Right lung (tissue), 10 donors: ENCODE measurements at places on chromosomes 6 and 20.

GRCh38 chr6:2226775-2227174, 18.6 kb downstream of the GMDS start:
- DNase-seq, result no peak

GRCh38 chr6:7042654-7043545, 64.9 kb upstream of the RREB1 start:
- no peak for DNase-seq

DNA sequence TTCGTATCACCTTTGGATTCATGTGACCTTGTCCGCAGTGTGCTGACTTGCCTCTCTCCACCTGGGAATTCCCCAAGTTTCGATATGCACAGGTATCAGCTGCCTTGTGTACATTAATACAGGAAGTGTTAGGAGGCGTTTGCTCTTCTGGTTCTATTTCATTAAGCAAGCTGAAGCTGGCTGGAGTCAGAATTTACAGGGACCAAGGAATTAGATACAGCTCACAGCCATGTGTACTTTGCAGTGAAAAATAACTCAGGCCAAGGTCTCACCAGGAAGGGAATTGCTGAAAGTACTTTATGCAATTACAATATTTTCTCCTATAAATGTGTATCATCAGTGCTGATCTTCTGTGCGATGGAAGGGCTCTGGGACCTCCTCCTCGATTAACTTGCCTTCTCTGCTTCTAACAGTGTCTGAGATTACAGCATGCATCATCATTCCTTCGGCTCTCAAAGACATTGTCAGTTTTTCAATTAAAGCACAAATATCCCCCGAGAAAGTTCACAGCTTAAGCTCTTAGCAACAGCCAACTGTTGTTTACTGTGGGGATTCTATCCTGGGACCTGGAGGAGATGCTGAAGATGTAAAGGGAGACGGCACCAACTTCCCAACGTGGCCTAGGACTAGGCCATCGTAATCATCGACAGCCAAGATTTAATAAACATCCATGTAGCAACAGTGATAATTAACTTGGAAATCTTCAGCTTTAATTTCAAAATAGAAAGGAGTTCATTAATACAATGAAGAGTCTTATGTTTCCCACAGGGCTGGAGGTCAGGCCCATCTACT, 13.8 kb upstream of the TIAM2 start:
- no peak for DNase-seq

DNA sequence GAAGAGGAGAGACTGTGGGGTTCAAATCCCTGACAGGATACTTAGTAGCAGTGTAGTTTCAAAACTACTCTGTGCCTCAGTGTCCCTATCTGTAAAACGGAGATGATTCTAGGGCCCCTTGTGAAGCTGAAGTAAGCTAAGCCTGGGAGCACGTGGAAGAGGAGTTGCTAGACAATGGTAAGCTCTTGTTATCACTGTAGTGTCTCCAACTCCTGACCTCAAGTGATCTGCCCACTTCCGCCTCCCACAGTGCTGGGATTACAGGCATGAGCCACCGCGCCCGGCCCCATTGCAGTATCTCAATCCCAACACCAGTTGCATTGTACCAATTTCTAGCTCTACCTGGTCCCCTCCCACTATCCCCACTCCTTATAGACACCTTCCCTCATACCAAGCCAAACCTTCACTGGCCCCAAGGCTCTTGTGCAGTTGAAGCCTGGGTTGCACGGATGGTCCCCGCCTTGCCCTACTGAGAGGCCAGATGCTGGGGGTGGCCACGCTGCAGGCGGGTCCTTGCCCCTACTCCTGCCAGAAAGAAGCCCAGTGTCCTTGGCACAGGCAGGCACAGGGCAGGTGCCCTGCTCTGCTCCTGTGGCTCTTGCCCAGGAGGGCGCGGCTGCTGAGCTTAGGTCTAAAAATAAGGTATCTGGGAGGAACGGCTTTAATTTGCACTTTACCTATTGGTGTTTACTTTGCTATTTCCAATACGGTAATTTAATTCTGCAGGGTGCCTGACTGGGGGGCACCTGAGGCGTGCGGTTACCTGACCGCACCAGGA, 118.1 kb downstream of the VEGFA start:
- no peak for DNase-seq

GRCh38 chr6:161809971-161810370, 536.1 kb upstream of the AGPAT4 start:
- no peak for DNase-seq

DNA sequence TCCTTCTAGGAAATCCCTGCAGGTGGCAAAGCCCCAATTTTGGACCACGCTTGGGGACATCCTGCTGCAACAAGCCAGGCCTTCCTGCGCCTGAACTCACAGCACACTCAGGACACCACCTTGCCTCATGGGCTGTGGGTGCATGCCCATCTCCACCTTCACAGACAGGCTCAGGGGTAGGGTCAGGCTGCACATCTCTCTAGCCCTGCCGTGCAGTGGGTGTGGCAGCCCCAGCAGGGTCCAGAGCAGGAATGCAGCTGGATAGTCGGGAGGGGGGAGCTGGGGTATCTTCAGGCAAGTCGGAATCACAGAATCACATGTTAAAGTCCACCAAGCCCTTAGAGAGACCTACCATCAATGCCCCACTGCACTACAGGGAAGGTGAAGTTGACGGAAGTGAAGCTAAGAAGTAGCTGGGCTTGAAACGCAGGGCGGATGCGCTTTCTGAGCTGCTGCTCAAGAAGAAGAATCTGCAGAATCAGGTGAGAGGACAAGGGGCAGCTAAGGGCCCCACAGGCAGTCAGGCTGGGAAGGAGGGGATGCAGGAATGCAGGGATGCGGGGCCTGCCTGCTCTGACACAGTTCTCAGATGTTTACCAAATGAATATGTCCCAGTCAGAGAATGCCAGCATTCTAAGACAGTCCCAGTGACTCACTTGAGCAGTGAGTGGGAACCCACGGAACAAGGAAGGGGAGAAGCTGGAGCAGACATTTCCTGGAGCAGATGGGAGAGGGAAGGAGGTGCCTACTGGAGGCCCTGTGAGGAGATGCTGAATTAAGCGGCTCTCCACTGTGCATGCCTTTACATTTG, 11.3 kb downstream of the SERPINB6 start:
- DNase-seq, result no peak

DNA sequence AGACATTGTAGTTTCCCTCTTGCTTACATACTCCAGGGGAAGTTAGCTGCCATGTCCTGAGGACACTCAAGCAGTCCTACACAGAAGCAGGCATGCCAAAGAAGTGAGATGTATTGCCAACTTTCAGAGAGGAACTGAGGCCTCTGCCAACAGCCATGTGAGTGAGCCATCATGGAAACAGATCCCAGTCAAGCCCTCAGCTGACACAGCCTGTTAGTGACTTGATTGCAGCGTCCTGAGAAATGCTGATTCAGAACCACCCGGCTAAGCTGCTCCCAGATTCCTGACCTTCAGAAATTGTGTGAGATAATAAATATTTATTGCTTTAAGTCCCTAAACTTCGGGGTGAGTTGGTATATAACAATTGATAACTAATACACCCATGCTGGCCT, 38.1 kb downstream of the GSTA2 start:
- DNase-seq, result no peak

GRCh38 chr20:53706466-53707370, 113.1 kb upstream of the ZNF217 start:
- no peak for DNase-seq

DNA sequence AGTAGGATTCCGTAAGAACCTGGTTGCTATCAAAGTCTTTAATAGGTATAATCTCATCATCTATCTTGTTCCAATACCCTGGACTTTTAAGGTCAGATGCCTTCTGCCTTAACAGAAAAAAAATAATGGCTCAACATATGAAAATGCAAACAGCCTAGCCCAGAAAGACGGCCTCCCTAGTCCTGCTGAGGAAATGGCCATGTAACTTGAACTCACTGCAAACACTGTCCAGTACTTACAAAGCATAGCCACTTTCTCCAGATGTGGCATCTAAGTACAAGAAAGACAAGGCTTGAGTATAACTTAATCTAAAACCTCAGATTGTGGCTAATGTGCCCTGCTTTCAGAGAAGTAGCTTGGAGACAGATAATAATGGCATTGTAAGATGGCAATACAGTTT, 26.5 kb downstream of the FASTKD5 start:
- no peak for DNase-seq

DNA sequence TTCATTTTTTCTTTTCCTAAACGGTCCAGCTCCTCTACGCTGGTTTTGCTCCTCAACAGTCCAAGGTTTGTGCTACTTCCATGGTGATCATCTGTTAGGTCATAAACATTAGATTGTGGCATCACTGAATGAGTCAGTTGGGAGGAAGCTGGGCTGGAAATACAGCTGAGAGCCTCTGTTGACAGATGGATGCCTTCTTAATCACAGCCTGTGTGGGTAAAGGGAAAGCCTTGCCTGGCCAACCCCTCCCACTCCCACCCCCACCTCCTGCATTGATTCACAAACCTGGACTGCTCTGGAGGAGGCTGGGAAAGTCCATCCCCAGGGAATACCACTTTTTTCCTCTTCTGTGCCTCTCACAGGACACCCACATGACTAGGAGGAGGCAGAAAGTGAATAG, 180.6 kb upstream of the CCN2 start:
- DNase-seq, result peak; percentile 27

DNA sequence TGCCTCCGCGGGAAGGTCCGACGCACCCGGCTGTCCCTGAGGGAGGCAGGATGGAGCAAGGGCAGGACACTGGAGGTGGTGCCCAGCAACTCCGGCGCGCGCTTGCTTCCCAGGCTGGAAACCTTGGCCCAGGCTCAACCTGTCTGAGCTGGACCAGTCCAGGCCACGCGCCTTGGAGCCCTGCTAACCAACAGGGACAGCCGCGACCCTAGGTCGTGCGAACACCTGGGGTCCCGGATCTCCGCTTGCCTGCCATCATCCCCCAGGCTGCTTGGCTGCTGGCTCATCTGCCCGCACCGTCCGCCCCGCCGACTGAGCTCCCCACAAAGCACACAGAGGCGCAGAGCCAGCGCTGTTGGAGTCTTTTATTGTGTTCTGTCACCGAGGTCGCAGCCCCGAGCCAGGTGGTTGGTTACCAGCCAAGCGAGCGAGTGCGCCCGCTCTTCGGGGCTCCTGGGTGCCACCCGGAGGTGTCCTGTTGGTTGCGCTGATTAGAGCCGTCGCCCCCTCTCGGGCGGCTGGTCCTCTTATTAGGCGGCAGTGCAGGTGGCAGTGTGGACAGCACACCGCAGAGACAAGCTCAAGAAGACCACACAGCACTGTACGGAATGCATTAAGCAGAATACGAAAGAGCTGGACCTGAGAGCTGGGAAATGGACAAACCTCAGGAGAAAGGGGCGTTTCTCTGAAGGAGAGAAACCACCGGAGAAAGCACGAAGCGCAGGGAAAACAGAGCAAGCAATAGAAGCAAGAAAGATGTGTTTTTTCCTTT, 3.8 kb downstream of the COL12A1 start:
- DNase-seq, result no peak

- DNase-seq, result no peak
Measured at GRCh38 chr20:37776049-37776448, 82.2 kb downstream of the CTNNBL1 start.

DNA sequence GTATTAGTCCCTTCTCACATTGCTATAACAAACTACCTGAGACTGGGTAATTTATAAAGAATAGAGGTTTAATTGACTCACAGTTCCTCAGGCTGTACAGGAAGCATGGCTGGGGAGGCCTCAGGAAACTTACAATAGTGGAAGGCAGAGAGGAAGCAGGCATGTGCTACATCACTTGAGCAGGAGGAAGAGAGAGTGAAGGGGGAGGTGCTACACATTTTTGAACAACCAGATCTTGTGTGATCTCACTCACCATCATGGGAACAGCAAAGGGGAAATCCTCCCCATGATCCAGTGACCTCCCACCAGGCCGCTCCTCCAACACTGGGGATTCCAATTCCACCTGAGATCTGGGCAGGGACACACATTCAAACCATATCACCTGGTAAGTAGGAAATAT, 630.6 kb downstream of the QKI start:
- no peak for DNase-seq

GRCh38 chr6:89364586-89364985, 12.1 kb upstream of the UBE2J1 start:
- DNase-seq, result no peak

DNA sequence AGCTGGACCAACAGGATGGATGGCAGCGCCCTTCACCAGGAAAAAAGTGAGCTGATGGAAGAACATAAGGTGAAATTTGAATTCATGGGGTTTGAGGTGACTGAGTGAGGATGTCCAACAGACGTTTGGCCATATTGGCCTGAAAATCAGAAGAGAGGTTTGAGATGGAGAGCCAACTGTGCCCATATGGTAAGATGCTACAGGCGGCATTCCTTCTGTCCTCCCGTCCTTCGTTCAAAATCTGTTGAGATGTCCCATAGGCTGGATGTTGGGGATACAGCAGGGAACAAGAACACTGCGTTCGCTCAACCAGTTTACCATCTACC, 468 bp upstream of the CMTR1 start:
- no peak for DNase-seq
